Activated CD4-positive, alpha-beta T cell treated with anti-CD3 and anti-CD28 coated beads, Interleukin-2, amount 10 ng/mL, durations not matched to agents 24 days and 14 days (primary cell): ENCODE measurements at places on chromosomes 6 and 20. TPM values are rescaled to one million over a fixed set of nuclear protein-coding genes. Genes with fewer than 3 reads are reported as not detected.

SAMD10 gene
- 34.4 and 37.5 TPM in 2 replicates for total RNA-seq

GRCh38 chr6:108653949-108654348, 93.2 kb downstream of the FOXO3 start:
- DNase-seq: no peak

DNA sequence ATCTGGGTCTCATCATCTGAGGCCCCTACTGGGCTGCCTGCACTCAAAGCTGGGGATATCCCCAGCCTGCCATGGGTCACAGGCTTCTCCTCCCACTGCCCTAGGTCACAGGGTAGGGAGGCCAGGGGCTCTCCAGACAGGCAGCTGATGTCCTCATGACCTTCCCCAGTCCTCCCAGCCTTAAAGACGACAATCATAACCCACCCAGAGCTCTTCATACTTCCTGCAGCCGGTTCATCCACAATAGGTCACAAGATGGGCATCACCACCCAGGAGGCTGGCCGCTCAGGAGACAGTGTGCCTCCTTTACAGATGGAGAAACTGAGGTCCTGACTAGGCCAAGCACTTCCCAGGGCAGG, 15.2 kb downstream of the TFEB start:
- no peak for DNase-seq

DNA sequence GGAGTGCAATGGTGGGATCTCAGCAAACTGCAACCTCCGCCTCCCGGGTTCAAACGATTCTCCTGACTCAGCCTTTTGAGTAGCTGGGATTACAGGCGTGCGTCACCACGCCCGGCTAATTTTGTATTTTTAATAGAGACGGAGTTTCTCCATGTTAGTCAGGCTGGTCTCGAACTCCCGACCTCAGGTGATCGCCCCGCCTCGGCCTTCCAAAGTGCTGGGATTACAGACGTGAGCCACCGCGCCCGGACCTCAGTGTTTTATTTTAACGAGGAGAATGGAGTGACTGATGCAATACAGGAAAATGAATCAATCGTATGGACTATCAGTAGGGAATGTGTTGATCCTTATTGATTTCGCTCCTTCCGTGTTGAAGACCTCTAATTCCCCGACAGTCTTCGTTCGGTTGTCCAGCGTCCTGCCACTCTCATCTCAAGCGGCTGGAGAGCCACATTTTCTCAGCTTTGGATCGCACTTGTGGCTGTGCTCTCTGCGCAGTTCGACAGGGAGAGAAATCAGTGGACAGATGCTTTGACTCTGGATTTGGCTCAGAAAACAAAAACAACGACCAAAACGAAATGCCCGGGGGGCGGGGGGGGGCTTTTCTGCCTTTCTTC, 166.2 kb downstream of the TRIM27 start:
- DNase-seq: no peak

GRCh38 chr20:42775866-42776265, 413.8 kb downstream of the PTPRT start:
- no peak for DNase-seq

GRCh38 chr6:125129354-125129753, 24.2 kb upstream of the TPD52L1 start:
- DNase-seq: no peak

DNA sequence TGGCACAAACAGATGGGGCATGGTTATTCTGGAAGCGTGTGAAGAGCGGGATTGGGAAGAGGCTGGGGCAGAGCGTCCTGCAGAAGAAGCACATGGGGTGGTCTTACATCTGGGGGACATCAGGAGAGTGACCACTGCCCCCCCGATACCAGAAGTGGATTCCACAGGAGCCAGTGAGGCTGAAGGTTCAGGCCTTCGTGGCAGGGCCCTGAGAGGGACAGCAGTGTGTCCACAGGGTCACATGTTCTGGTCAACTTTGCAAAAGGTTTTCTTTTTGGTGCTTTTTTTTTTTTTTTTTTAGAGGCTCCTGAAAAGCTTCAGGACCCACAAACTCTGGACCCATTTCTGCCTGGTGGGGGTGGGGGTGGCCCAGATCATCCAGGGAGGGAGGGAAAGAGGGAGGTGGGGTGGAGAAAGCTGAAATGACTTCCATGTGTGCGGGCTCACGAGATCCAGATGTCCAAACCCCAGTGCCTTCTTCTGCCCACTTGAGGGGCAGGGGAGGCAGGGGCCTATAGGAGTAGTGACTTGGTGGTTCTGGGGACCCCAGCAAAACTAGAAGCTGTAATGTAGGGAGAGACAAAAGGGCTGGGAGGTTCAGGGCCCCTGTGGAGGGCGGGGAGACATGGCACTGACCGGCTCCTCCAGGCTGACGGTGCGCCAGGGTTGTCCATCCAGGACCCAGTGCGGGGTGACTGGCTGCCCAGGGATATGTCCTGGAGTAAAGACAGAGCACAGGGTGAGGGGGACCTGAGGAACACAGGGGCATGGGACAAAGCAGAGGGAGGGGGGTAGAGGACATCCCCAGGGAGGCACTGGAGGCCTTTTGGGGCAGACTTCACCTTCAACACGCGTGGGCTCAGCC, 2.7 kb downstream of the ADAM33 start:
- no peak for DNase-seq

TCP11 gene
- total RNA-seq: not detected in 2 replicates

GRCh38 chr6:50713977-50714486, 706 bp downstream of the TFAP2D start:
- no peak for DNase-seq

- peak; percentile 86 for DNase-seq
These were observed 8.8 kb upstream of the VSX1 start for GRCh38 chr20:25090492-25091429.
